Uterus (tissue), 4 donors: ENCODE measurements at places on chromosomes 3 and 15. TPM values are rescaled to one million over a fixed set of nuclear protein-coding genes. Genes with fewer than 3 reads are reported as not detected.

DNA sequence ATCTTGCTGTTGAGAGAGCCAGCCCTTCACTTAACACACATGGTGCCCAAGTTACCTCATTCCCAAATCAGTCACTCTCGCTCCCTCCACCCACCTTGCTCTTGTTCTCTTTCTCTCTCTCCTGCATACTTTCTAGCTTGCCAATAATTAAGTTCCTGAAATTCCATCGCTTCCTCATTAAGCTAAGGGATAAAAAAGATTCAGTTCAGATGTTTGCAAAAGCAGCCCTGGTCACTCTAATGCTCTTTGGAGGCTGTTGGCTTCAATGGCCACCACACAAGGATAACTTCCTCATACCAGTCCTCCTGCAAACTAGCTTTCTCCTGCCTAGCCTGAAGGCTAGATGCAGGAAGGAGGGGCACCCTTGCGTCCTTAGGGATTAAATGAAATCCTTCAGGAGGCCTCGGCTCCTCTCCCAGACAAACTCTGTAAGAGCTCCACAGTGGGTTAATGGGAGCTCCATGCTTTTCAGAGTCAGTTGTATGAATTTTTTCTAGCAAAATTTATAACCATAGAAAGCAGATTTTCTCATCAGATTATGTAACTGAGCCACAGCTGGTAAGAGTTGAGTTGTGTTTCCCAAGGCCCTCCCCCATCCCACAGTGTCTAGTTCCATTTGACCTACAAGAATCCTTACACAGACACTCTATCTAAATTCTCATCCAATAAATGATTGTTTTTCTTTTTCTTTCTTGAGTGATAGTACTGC is 176.6 kb upstream of the TRIM42 start:
- H3K4me3 ChIP-seq, result no peak overlapping the region
- no peak for DNase-seq
- no peaks in the 10 kb centered on the region for H3K4me1 ChIP-seq
- H3K36me3 ChIP-seq, result no peaks in the 10 kb centered on the region

DNA sequence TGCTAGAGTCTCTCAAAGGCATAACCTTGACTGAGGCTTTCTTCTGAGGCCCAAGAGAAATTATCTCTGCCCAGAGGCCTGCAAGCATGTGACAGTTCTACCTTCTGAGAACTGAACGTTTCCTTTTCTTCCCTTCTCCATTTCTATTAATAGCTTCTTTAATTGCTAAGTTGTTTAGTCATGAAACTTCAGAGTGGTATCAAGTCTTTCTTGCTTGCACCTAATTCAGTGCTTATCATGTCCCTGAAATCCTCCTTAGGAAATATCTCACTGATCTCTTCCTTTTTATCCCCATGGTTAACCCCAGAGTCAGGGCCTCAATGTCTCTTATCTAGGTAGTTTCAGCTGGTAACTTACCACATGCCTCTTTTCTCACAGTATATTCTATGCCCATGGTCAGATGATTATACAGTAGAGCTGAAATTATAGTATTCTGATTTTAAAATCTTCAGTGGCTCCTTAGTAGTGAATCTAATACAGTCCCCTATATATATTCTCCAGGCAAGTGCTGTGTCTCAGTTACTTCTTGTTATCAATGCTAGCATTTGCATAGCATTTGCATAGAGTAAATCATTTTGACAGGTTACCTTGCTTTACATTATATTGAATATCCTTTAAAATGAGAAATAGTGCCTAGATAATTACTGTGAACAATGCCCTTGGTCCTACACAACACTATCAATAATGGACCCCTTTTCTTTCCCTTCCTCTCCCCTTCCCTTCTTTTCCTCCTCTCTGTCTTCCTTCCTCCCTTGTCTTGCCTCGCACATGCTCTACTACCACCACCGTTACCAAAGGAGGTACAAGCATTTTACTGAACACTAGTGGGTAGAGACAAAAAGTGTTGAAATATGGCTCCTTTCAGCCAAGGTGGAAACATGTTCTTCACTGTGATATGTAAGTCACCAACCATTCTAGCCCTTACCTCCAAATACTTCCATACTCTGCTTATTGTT is 33.0 kb downstream of the KBTBD8 start:
- H3K27me3 ChIP-seq, result no peaks in the 10 kb centered on the region
- no peak overlapping the region for H3K27ac ChIP-seq

DNA sequence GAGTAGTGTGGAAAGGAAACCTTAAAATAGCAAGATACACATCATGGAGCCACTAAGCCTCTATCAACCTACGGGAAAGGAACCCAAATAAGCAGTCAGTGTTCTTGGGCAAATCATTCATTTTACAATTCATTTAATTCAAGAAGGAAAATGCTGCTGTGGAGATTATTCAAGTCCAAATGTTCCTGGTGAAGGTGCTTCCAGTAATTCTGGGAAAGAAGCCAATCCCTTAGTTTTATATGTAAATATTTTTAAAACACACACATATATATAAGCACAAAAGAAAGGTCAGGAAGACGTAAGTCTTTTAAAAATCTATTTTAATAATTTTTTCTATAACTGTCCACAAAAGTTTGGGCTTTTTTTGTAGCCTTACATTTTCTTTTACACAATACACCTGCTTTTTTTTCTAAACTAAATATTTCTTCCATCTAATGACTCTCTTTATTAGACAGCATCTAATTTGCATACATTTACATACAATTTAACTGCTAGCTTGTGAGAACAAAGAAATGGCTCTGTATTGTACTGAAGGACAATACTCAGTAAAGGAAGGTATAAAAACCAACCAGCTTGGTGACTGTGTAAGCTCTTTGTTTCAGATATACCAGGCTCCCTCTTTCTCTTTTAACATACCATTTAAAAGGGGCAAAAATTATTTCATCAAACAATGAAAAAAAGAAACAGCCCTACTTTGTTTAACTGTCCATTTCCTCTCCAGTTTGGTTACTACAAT is 269.5 kb downstream of the ZBTB20 start:
- no peak for DNase-seq
- H3K36me3 ChIP-seq, result no peaks in the 10 kb centered on the region
- H3K4me3 ChIP-seq, result no peak overlapping the region
- H3K4me1 ChIP-seq, result peaks cover 20% of the 10 kb centered on the region

DNA sequence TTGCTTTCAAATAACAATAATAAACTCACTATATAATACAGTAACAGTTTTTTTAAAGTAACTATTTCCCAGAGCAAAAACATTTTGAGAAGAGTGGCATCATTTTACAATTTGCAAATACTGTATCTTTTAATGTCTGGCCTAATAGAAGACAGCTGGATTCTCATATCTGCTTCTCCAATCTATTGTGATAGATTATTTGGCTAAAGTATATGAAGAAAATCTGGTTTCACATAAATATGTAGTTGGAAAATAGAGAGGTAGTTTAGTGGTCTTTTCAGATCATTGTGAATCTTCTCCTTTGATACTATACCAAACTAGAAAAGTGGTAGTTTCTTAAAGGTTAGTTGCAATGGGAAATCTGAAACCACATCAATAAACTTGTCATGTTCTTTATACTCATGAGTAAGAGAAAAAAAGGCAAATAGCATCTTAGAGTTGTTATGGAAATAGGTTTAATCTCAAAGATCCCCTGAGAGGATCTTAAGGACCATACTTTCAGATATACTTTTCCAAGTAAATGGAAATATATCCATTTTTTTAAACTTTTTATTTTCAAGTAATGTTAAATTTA is 124.8 kb upstream of the NR2E3 start:
- H3K36me3 ChIP-seq, result no peaks in the 10 kb centered on the region
- H3K27ac ChIP-seq, result no peak overlapping the region
- peaks cover 5% of the 10 kb centered on the region for H3K4me1 ChIP-seq
- DNase-seq, result no peak

DNA sequence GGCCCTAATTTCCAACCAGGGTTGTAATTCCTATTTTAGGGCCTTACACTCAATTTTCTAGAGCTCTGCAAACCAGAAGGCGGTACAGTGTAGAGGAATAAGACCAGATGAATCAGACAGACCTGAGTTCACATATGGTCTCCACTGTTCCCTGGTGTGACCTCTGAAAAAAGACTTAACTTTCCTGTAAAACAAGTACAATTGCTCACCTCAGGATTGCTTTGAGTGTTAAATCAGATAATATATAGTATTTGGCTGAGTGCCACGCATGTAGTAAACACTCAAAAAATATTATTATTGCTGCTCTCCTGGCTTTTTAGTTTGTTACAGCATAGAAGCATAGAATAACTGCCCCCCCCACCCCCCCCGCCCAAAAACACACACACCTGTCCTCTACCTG is 51.0 kb upstream of the STT3B start:
- H3K4me1 ChIP-seq, result no peaks in the 10 kb centered on the region
- no peak for DNase-seq
- no peaks in the 10 kb centered on the region for H3K36me3 ChIP-seq
- no peak overlapping the region for H3K4me3 ChIP-seq
- H3K27me3 ChIP-seq, result no peaks in the 10 kb centered on the region

DNA sequence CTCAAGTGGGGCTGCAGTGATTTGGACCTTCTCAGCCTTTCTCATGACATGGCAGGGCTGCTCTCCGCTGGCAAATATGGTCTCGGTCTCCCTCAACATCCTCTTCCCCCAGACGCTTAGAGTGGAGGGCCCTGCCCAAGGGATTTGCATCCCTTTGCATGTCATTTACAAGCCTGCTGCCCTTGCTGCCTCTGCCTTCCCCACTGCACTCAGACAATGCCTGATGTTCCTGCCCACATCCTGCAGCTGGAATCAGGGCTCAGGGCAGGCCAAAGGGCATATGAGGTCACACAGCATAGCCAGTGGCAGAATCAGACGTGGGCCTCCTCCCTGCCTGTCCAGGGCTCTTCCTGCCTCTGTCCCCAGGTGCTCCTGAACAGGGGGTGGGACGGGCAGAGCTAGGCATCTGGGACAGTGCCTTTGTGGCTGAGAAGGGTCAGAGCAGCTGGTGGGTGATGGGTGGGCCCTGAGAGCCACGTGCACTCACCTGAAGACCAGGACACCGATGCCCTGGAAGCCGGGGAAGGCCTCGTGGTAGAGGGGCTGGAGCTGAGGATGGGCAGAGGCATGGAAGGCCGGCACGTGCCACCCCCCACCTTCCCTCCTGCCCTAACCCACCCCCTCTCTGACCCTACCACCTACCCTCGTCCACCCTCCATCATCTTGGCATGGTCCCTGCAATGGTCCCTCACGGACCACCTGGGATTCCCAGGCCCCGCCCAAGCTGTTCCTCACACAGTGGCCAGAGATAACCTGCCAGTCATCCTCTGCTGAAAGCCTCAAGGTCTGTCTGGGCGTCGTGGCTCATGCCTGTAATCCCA is 27.4 kb upstream of the GOLGA6C start:
- H3K27ac ChIP-seq, result no peak overlapping the region
- H3K27me3 ChIP-seq, result no peaks in the 10 kb centered on the region
- DNase-seq, result no peak
- H3K36me3 ChIP-seq, result no peaks in the 10 kb centered on the region
- H3K4me1 ChIP-seq, result no peaks in the 10 kb centered on the region
- H3K4me3 ChIP-seq, result no peak overlapping the region

- no peak for DNase-seq
- H3K4me1 ChIP-seq, result no peaks in the 10 kb centered on the region
- H3K27me3 ChIP-seq, result no peaks in the 10 kb centered on the region
- no peak overlapping the region for H3K4me3 ChIP-seq
These were observed 143.6 kb downstream of the RYR3 start for GRCh38 chr15:33454346-33454745.

DNA sequence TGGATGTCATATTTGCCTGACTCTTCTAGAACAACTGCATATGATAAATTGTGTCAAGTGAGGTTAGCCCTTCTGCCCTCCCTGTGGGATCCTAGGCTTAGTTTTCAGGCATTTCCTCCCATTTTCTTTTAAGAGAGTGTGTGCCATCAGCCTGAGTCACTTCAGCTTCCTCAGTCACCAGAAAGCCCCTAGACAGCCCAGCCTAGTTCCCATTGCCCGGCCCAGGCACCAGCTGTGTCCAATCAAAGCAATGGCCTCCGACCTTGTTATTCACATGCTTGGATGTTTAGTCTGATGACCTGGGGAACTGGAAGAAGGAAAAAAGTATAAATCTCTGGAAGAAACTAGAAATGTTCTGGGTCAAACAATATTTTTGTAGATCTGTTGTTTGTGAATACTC is 221.9 kb upstream of the LRIG1 start:
- no peak overlapping the region for H3K4me3 ChIP-seq
- no peaks in the 10 kb centered on the region for H3K4me1 ChIP-seq

DNA sequence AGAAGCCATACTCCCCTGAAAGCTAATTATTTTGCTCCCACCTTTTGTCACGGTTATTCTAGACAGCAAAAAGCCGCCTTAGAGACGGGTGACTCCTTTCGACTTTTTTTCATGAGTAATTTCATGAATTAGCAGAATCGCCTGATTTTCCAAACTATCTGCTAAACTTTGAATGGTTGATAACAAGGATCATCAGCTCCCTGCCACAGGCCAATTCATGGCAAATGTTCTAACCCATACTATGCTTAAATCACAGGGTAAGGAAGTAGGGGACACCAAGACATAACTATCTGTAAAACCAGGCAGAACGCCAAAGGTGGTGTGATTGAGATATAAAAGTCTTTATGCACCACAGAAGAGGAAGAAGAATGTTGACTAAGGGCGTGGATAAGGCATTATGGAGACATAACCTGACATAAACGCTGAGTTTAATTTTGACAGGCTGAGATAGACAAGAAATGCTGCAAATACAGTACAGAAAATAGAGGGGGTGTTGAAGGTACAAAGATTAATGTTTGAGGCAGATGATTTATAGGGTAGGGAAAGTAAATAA is 891 bp upstream of the DMXL2 start:
- no peaks in the 10 kb centered on the region for H3K27me3 ChIP-seq
- no peak for DNase-seq
- peak overlapping the region; percentile 78 for H3K27ac ChIP-seq
- no peaks in the 10 kb centered on the region for H3K4me1 ChIP-seq

DNA sequence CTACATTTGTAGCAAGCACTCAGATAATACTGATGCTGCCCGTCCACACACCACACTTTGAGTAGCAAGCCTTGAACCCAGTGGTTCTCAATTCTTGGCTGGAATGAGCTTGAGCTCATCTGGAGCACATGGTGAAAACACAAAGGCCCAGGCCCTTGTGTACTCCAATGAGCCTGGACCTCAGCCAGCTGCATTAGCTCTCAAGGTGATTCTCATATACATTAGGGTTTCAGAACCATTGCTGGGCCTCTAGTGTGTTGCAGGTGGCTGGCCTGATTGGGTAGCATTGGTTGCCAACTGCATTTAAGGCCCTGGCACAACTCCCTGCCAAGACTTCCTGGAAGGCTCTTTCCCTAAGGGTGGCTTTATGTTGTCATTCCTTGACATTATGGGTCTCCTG is 23.4 kb upstream of the ZFAND6 start:
- no peaks in the 10 kb centered on the region for H3K27me3 ChIP-seq
- H3K27ac ChIP-seq, result no peak overlapping the region
- no peak overlapping the region for H3K4me3 ChIP-seq
- H3K36me3 ChIP-seq, result no peaks in the 10 kb centered on the region
- H3K4me1 ChIP-seq, result no peaks in the 10 kb centered on the region
- no peak for DNase-seq

The ARL14 gene
- not detected for total RNA-seq

The ZNF662 gene
- total RNA-seq, result 13.8 TPM

The CPN2 gene
- not detected for total RNA-seq

The CIB2 gene
- total RNA-seq, result 11.3 TPM

The SETD5 gene
- total RNA-seq, result 57.9 TPM

The HHLA2 gene
- not detected for total RNA-seq

The EOMES gene
- not detected for total RNA-seq

The GPR62 gene
- total RNA-seq, result 8.2 TPM

The CDCP1 gene
- 5.6 TPM for total RNA-seq
